ENCODE measurements at places on chromosomes 13 and 19.

DNA sequence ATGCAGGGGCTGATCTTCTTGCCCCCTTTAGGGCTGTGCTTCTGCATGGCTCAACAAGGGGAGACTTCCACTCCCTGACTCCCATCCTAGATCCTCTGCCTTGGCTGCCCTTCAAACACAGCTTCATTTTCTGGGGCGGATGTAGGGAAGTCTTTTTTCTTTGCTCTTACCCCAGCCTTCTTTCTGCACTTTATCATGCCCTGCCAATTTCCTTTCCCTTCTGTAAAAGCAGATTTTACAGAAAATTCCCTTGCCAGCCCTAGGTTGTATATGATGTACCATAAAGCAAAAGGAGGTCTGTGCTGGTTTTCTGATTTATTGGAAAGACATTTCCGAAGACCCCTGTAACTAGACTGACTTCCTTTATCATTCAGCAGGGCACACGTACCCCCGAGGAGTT, 283.4 kb downstream of the SHISA2 start:
- DNase-seq = no peak

- DNase-seq = no peak
Observed at GRCh38 chr19:17719730-17720400, 585 bp downstream of the MAP1S start.

DNA sequence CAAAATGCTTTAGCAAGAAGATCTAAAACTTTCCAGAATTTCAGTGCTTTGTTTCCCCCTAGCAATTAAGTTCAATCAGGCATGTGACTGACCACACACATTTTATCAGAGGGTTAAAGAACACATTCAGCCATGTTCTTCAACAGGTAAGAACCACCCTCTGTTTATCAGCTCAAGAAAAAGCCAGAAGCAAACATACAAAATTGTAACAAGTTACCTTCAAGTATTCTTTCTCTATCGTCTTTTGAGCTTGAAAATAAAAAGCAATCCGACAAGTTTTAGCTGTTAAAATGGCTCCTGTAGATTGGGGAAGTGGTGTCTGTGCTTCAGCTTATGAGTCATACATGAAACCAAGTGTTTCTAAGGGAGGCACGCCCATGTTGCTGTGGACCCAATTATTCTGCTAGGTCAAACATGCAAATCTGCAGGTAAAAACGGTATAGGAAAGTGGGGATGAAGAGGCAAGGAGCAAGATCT, at the start of gene ELF1:
TSS of gene ELF1 (minus strand) at position 306 of the 477 bp plus-strand sequence. CDS start 37,262 bp downstream, outside the sequence.
- DNase-seq = no peak

GRCh38 chr13:59658027-59658737, 505.5 kb downstream of the DIAPH3 start:
- DNase-seq = no peak

DNA sequence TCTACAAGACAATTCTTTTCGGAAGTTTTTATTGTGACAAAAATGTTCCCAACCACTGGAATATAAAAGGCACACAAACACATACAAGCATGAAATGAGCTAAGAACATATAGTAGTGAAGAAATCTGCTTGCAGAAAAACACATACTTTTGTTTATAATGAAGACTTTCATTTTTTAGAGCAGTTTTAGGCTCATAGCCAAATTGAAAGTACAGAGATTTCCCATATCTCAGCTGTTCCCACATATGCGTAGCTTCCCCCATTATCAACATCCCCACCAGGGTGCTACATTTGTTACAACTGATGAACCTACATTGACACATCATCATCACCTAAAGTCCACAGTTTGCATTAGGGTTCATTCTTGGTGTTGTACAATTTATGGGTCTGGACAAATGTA, 249.4 kb downstream of the KCTD12 start:
- DNase-seq = no peak

GRCh38 chr13:21202767-21203531, 26.5 kb downstream of the MRPL57 start:
- DNase-seq = no peak

GRCh38 chr19:49136771-49137171, 17.4 kb downstream of the PPFIA3 start:
- DNase-seq = no peak

DNA sequence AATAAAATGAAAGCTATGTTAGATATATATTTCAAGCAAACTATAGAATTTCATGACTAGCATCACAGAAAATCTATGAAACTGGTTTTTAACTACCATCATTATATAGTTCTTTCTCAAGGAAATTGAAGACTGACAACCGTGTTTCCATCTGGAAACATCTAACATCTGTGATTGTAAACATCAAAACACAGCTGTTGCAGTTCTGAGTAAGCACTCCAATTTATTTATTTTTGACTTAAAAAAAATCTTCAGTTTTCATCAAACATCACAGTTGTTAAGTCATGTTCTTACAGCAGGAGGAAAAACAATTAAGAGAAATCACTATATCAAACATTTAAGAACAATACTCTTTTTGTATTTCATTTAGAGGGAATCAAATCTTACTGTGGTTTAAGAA, 1653.0 kb upstream of the MIR17HG start:
- DNase-seq = no peak

DNA sequence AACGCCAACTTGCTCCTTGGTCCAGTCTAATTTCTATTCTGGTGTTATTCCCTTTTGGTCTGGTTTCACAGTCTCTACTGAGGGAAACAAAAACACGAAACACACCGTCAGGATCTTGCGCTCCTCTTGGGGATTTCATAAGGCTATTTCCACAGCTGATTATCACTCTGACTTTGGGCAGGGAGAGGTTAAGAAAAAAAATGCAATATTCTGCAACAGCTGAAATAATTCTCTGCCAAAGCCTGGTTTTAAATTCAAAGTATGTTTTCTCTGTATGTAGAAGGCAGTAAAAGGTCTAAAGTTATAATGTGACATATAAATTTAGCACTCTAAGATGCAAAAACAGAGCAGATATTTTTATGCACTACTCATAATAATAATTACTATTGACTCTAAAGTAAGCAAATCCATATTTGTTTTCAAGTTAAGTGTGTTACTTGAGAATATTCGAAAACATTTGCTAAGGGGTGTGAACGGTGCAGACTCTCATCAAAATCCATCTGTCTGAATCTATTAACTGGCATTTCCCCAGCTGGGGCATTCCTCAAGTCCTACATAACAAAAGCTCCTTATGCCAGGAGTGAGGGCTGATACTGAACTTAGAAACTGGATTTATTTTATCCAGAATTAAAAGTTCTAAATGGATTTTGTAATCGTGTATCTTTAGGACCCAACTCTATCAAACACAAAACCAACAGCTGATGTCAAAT, 38.4 kb upstream of the STARD13 start:
- no peak for DNase-seq

DNA sequence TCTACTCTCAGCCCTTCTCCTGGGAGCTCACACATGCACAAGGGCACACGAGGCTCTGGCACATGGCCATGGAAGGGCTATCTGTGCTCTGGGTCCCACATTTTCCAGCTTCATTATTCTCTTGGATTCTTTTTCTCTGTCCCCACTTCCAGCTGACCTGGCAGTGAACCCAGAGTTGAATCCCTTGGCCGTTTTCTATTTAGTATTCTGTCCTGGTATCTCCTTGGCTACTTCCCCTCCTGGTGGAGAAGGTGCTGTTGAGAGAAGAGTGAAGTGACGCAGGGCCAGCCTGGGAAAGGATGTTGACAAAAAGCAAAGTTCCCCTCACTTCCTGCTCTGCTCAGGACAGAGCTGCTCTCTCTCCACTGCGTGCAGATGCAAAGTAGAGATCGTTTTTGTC, 303.1 kb downstream of the IRS2 start:
- no peak for DNase-seq

GRCh38 chr13:30009411-30009810, 159.0 kb upstream of the UBL3 start:
- no peak for DNase-seq

- DNase-seq = no peak
Observed at GRCh38 chr13:31611214-31611613, 128.1 kb upstream of the RXFP2 start.

GRCh38 chr13:77325371-77325980, 1.4 kb downstream of the MYCBP2 start:
- no peak for DNase-seq

- DNase-seq = no peak
Observed at GRCh38 chr13:29448174-29448573, 147.3 kb downstream of the SLC7A1 start.

- DNase-seq = no peak
Observed at GRCh38 chr13:100597253-100597652, 8.7 kb upstream of the GGACT start.

DNA sequence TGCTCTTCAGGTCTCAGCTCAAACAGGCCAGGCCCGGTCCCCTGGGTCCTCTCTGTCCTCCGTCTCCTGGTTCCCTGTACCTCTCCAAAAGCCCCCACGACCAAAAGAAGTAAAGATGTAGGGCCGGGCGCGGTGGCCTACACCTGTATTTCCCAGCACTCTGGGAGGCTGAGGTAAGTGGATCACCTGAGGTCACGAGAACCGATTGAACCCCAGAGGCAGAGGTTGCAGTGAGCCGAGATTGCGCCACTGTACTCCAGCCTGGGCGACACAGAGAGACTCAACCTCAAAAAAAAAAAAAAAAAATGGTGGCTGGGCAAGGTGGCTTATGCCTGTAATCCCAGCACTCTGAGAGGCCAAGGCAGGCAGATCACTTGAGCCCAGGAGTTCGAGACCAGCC, 22.0 kb upstream of the BCL3 start:
- DNase-seq = no peak

DNA sequence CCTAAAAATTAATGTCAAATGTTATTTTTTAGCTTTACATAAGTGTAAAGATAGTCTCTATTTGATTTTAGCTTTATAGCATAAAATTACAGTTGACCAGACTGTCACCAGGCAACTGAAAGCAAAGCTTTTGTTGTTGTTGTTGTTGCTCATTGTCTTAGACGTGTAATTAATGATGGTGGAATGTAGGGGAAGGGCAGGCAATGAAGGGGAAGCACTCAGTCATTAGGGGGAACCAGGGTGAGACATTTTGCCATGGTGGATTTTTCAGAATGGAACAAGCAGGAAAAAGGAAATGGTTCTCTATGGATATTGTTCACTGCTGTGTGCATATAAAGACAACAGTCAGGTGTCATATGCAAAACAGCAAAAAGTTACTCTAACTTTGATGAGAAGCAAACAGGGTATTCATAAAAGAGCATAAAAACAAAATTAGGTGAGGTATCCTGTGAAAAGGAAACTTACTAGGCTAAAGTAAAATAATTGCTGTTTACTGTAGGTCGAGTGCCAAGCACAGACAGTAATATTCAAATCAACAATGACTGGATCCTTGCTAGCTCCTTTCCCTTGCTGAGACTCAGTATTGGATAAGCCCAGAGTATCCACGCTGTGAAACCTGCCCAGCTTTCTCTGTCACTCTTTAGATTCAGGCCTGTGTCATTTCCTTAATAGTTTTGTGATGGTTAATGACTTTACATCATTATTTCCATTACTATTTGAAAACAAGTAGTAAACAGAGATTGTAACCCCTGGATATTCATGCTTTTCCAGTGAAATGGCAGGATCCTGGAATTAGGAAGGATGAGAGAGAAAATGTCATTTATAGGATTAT, 110.5 kb downstream of the LRCH1 start:
- no peak for DNase-seq

DNA sequence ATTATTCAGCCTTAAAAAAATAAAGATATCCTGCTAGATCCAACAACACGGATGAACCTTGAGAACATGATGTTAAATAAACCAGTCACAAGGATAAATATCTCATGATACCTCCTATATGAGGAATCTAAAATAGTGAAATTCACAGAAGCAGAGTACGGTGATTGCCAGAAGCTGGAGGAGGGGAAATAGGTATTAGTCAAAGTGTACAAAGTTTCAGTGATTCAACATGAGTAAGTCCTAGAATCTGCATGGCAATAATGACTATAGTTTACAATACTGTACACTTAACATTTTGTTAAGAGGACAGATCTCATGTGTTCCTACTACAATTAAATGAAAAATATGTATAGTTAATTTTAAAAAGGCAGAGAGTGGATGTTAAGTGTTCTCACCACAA, 206.6 kb upstream of the SLC10A2 start:
- no peak for DNase-seq

GRCh38 chr19:2578901-2579677, 103.2 kb downstream of the GADD45B start:
- peak; percentile 38 for DNase-seq

DNA sequence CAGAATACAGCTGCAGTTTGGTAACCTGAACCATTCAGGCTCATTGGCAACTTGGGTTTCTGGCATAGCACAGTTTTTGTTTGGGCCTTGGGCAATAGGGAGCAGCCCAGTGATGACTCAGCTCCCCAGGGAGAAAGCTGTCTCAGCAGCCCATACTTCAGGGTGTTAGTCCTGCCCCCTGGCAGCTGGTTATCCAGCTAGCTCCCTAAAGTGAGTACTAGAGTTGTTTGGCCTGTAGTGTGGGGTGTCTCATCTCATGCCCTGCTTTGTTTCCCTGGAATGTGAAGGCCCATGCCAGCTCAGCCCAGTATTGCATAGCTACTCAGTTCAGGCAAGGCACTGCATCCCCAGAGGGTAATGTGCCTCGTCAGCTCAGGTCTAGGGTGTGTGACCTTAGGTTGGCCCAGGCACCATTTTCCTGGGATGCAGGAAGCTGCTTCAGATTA, 18.2 kb upstream of the ZNF543 start:
- DNase-seq = no peak

- no peak for DNase-seq
Observed at GRCh38 chr19:5999693-6000092, 21.8 kb upstream of the RANBP3 start.

DNA sequence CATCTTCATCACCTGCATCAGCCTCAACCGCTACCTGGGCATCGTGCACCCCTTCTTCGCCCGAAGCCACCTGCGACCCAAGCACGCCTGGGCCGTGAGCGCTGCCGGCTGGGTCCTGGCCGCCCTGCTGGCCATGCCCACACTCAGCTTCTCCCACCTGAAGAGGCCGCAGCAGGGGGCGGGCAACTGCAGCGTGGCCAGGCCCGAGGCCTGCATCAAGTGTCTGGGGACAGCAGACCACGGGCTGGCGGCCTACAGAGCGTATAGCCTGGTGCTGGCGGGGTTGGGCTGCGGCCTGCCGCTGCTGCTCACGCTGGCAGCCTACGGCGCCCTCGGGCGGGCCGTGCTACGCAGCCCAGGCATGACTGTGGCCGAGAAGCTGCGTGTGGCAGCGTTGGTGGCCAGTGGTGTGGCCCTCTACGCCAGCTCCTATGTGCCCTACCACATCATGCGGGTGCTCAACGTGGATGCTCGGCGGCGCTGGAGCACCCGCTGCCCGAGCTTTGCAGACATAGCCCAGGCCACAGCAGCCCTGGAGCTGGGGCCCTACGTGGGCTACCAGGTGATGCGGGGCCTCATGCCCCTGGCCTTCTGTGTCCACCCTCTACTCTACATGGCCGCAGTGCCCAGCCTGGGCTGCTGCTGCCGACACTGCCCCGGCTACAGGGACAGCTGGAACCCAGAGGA, 2.6 kb downstream of the P2RY11 start:
- no peak for DNase-seq

DNA sequence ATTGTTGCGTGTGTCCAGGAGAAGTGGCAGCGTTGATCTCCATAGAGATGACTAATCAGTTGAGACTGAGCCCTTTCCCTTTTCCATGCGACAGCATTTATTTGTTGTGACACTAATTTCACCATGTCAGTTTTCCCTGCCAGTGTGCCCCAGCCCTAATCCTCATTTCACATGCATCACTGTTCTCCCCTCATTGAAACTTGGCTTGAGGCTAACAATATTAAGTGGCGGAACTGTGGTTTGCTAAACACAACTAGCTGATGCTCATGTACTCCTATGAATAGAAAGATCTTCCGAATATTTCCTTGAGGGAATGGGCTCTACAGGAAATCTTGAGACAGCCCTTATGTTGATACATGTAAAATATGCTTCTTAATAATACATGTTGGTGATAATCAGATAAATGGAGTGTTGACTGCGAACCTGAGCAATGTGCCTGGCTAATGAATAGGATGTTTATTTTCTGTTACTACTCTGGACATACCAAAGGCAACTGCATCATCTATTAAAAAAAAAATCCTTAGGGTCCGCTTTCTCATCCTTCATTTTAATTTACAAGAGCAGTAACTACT, 258.6 kb downstream of the ATP8A2 start:
- DNase-seq = no peak

Measured in stimulated activated CD4-positive, alpha-beta T cell treated with anti-CD3 and anti-CD28 coated beads, Interleukin-1b, Interleukin-23, amount 100 ng/mL, for 24 hours (primary cell).